GM12892 (cell line): ENCODE measurements at places on chromosomes 4 and X.

DNA sequence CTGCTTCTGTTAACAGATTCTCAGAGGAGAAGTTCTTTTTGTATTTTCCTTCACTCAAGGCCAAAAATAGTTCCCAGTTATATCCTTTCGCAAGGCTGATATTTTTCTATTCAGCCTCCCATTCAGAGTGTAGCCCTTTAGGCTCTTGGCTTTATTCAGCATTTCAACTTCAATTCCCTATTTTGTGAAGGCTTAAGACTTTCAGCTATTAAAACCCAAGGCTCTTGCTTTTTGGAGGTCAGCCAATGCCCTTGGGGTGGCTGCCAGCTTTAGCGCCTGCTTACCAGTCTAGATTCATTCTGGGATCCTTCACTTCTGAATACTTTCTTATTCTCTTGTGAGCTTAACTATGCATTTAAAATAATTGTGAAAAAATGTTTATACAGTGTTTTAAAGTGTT lies 57.3 kb upstream of the ADGRA3 start:
- no peak for DNase-seq

DNA sequence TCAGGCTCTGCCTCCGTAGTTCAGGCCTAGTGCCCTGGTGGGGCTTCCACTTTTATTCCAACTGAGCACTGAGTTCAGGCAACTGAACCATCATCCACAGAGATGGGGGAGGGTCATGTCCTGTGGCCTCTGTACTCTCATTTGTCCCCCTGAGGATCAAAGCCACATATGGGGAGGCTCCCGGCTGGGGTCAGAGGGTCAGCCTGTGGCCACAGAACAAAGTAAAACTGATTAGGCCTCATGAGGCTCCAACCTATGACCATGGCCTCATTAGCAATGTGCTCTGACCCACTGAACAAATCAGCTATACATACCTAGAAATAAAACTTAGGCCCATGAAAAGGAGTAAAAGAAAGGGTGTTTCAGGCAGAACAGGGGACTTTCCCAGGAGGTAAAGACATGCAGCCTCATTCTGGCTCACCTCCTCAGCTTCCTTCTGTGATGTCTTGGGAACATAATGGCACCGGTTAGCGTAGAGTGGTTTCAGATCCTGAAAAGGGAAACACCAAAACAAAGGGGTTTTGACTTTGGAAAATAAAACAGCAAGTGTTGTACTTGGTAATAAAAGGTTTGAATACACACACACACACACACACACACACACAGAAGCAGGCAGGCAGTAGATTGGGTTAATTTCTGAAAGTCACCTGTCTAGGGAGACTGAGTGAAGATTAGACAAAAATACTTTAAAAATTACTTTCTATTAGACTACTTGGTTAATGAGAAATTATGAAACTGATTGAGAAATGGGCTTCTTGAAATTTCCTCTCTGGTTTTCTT lies 24.3 kb downstream of the TMEM255A start:
- DNase-seq, result no peak

DNA sequence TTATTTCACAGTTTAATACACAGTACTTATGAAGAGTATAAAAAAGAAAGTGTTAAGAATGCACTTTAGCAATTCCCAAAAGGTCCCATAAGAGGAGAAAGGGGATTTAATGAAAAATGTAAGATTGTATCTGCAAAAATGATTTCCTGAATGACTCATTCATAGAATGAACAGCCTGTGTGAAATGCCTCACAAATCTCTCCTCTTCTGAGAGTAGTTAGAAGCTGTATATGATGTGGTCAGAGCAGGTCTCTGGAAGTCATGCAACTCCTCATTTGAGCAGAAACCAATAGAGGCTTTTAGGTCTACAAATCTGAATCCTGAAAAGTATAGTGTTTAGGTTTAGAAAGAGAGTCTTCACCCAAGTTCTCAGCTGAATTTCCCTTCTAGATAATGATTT lies 381.3 kb upstream of the INTU start:
- DNase-seq, result no peak

DNA sequence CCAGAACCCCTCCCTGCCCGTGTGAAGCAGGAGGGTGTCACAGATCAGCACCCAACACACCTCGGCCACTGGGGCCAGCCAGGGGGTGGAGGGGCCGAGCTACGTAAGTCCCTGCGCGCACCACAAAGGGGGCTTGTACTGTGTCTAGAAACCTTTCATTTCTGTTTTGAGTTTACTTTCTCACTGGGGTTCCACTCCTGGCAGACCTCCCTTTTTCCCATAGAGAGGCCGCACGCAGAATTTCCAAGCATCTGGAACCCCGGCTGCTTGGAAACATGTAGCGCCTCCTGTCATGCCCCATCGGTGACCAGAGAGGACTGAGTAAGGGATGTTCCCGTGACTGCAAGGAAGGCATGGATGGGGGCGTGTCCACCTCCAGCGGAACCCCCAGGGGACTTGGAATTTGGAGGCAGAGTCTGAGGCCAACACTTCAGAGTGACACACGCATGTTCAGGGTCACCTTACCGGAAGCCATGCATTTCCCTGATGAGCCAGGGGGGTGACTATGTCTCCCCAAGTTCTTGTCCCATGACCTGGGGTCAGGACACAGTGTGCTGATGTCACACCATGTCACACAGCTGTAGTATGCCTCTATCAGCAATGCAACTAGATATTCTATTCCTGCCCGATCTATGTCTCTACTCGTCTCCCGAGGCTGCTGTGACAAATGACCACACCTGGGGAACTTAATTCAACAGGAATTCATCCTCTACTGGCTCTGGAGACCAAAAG lies 105.3 kb downstream of the DHRSX start:
- DNase-seq, result no peak

DNA sequence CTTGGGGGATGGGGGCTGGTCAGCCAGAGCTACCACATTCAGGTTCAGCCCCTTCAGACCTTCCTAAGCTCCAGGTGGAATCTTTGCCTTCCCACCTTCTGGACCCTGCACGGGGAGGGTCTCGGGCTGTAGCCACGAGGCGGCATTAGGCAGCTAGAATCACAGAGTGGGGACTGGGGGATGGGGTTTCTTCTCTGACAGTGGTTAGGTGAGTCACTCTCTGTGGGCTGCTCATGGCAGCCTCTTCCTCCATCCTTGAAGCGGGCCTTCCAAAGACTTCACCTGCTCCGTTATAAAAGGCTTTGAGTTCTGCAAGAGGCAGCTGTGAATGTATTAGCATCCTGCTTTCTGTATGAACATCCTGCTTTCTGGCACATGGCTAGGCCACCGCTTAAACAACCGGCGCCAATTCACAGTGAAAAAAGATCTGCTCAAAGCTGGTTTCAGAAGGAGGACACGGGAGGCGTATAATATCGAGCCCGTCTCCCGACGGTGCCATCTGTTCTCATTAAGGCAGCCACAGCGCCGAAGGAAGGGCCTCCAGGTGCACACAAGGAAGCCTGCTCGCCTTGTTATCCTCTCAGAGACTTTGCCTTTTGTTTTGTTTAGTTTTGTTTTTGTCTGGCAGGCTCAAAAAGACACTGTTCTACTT lies 74.3 kb upstream of the IGFBP7 start:
- no peak for DNase-seq

GRCh38 chr4:41204400-41204978 lies 9.9 kb downstream of the APBB2 start:
- DNase-seq, result no peak

GRCh38 chr4:336893-337142 lies 796 bp upstream of the ZNF141 start:
- DNase-seq, result no peak

DNA sequence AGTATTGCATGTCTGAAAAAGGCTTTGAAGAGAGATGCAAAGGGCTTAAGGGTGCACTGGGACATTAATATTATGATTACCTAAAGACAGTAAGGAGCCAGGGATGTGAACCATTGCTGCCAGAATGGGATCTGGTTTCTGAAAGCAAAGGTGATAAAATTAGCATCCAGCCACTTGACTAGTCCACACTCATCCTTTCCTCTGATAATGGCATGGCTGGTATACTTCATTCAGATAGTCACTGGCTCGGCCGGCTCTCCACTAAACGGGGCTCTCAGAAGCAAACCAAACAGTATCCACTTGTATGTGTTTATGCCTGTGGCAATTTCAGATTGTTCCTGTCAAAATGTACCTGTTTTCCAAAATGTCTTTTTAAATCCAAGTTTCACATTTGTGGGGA lies 46.4 kb downstream of the MAMLD1 start:
- DNase-seq, result no peak

DNA sequence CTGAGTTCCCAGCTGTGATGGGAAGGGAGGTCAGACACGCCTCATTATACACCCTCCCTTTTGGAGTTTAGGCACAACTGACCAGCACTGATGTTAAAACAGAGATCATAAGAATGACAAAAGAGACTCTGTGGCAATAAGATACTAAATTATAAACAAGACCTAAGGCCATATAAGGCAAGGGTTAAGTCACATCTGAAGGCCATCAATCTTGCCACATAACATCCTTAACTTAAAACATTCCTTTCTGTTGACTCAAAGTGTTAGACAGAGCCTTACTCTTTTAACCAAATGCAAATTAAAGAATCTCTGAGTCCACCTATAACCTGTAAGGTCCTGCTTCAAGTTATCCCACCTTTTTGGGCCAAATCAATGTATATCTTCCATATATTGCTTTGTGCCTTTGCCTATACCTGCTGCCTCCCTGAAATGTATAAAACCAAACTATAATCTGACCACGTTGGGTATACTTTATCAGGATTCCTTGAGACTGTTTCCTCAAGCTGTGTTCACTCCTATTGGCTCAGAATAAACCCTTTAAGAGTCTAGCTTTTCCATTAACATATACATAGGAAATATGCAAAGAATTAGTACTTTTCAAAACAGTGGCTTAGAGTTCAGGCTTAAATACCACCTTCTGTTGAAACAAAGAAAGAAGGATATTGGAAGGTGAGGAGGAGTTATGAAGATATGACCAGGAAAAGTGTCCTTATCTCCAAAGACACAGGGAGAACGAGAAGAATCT lies 214.4 kb upstream of the PPP1R2C start:
- DNase-seq, result no peak

GRCh38 chr4:165472943-165473676 lies 94.3 kb downstream of the CPE start:
- no peak for DNase-seq

DNA sequence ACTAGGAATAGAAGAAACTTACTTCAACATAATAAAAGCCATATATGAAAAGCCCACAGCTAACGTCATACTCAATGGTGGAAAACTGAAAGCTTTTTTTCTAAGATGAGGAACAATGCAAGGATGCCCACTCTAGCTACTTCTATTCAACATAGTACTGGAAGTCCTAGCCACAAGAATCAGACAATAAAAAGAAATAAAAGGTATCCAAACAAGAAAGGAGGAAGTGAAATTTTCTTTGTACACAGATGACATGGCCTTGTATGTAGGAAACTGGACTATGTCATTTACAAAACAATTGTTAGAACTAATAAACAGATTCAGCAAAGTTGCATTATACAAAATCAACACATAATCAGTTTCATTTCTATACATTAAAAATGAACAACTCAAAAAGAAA lies 25.5 kb upstream of the NXT2 start:
- DNase-seq, result no peak

- no peak for DNase-seq
Measured at GRCh38 chr4:78247536-78248285, 190.6 kb downstream of the FRAS1 start.

DNA sequence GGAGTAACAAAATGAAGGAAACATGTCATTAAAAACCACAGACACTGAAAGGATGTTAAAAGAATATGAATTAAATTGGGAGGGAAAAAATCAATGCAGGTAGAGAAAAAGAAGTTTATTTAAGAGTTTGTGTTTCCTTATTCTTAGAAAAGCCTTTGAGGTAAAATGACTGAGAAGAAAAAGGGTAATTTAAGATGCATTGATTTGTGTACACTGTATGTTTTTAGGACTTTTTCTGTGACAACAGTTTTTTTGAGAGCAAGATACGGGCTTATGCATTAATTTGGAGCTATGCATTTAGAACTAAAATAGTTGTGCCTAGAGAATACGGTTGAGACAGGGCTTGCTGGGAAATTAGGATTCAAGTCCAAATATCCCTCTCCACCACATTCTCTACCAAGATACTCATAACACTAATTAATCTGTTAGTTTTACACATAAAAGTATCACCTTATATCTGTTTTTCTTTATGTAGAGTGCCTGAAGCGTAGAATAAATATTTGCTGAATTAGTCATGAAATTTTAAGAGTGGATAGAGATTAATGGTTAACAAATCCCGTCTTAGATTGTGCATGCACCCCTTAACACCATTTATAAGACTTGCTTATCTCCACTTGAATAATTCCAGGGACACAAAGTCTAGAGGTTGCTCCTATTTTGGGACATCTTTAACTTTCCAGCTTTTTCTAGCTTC lies 232.5 kb downstream of the PCDH7 start:
- no peak for DNase-seq

DNA sequence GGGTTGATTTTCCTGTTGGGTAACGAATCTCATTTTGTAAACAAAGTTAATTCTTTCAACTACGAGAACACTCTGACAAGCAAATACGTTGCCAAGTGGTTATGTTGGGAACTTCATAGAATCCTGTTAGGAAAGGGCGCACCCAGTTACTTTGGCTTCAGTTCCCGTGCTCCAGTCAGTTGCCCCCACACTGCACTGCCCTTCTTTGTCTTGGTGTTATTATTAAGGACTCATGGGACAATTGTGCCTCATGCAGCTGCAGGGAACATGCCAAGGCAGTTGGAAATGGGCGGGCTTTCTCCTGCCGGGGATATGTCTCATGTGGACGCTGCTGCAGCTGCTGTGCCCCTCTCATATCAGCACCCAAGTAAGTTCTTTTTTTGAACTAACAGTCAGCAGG lies 28.9 kb downstream of the OFD1 start:
- DNase-seq, result no peak

- no peak for DNase-seq
Measured at GRCh38 chr4:62130230-62130629, 930.1 kb downstream of the ADGRL3 start.
